GM23338 (cell line): ENCODE measurements at places on chromosomes 2 and 18. TPM values are rescaled to one million over a fixed set of nuclear protein-coding genes. Genes with fewer than 3 reads are reported as not detected.
A peak's percentile ranks its signal among the peaks of the same experiment; 100 is the strongest.

DNA sequence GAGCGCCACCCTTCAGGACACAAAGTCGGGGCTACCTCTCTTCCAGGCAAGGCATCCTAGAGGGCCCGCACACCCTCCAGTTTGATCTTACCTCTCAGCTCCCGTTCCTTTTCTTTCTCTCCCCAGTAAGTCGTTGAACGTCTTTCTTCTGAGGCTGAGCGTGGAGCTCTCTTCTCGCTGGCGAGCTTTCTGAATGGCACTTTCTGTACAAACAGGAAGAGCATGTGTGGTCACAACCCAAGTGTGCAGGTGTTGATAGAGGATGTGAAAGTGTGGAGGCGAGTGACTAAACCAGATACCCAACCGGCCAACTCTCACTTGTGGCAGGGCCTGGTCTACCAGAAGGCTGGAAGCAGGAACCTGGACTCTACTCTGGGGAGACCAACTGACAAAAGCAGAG is at the start of gene AFF3:
AFF3 (minus strand) TSS at position 198 of the 400 bp plus-strand sequence. CDS start 38,136 bp downstream, outside the sequence.
- H3K4me3 ChIP-seq = no peak within 1 kb of the TSS
- no peak within 1 kb of the TSS for H3K27ac ChIP-seq
- no peaks in the 10 kb centered on the region for H3K36me3 ChIP-seq
- no peak for DNase-seq

DNA sequence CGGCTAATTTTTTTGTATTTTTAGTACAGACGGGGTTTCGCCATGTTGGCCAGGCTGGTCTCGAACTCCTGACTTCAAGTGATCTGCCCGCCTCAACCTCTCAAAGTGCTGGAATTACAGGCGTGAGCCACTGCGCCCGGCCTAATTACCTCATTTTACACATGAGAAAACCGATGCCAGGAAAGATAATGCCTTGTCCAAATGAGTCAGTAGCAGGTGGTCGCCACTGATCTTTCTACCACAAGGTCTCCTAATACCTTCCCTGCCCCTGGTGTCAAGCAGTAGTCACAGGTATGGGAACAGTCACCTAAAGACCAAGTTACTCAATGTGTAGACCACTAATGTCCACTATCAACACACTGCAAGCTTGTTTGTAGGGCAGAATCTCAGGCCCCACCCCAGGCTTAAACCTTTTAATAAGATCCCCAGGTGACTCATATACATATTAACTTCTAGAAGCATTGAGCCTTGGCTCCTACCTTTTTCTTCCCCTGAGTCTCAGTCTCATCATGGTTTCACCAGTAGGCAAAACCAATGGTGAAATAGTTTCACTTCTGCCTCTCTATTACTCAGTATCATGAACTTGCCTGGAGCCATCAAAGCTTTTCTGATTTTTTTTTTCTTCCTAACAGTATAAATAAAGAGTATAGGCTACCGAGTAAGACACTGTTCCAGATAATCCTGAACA is 6.9 kb upstream of the EPB41L5 start:
- no peaks in the 10 kb centered on the region; the same call in 1 of the 2 replicates for H3K27me3 ChIP-seq
- no peaks in the 10 kb centered on the region for H3K36me3 ChIP-seq
- H3K4me3 ChIP-seq = no peak overlapping the region
- no peak overlapping the region for H3K27ac ChIP-seq
- DNase-seq = no peak

- no peak overlapping the region for H3K4me3 ChIP-seq
- no peaks in the 10 kb centered on the region for H3K27me3 ChIP-seq
- no peak overlapping the region for H3K27ac ChIP-seq
- DNase-seq = no peak
- no peaks in the 10 kb centered on the region for H3K4me1 ChIP-seq
These were observed 57.8 kb downstream of the GALNT1 start for GRCh38 chr18:35639296-35639695.

DNA sequence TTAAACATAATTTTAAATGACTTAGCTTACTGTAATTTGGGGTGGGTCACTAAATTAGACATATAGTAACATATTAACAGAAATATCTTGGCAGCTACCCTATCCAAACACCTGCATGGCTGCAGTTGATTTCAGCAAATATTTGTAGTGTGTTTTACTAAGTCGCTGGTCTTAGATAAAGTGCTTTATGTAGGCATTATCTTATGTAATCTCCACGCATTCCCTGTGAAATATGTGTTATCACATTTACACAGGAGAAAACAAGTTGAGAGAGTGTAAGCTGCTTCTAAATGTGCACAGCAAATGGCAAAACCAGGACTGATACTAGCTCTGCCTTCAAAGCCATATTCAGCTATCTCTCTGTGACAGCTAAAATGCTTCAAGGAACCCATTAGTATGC is 72.0 kb downstream of the NYAP2 start:
- H3K36me3 ChIP-seq = no peaks in the 10 kb centered on the region
- H3K27me3 ChIP-seq = no peaks in the 10 kb centered on the region; the same call in 1 of the 2 replicates
- no peak for DNase-seq
- no peak overlapping the region for H3K27ac ChIP-seq

- peak; percentile 60 for DNase-seq
- no peak overlapping the region for H3K27ac ChIP-seq
- peaks cover 7% of the 10 kb centered on the region; the same call in 1 of the 2 replicates for H3K4me1 ChIP-seq
- peaks cover 40% of the 10 kb centered on the region for H3K27me3 ChIP-seq
- peak overlapping the region; percentile 74 for H3K4me3 ChIP-seq
These were observed 491 bp downstream of the ALK start for GRCh38 chr2:29920631-29921559.

- H3K4me1 ChIP-seq = no peaks in the 10 kb centered on the region
- no peak overlapping the region for H3K4me3 ChIP-seq
- no peaks in the 10 kb centered on the region for H3K27me3 ChIP-seq
These were observed 83.7 kb upstream of the RND3 start for GRCh38 chr2:150571121-150571520.

DNA sequence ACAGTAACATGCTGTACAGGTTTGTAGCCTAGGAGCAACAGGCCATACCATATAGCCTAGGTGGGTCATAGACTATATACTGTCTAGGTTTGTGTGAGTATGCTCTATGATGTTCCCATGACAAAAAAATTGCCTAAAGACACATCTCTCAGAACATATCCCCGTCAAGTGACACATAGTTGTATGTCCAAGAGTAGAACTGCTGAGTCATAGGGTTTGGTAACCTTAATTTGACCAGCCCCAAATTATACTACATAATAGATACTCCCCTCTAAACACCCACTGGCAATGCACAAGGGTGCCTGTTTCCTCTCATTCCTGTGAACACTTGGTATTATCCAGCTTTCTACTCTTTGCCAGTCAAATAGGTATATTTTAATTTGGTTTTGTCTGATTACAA is 161.6 kb downstream of the LCLAT1 start:
- no peaks in the 10 kb centered on the region for H3K27me3 ChIP-seq
- H3K27ac ChIP-seq = no peak overlapping the region
- no peaks in the 10 kb centered on the region for H3K36me3 ChIP-seq
- peaks cover 42% of the 10 kb centered on the region for H3K4me1 ChIP-seq

GRCh38 chr18:23635283-23636070 is 27.2 kb downstream of the ANKRD29 start:
- H3K36me3 ChIP-seq = no peaks in the 10 kb centered on the region
- H3K4me3 ChIP-seq = no peak overlapping the region
- no peak overlapping the region for H3K27ac ChIP-seq
- H3K27me3 ChIP-seq = no peaks in the 10 kb centered on the region
- H3K4me1 ChIP-seq = no peaks in the 10 kb centered on the region

GRCh38 chr2:118112771-118113334 is 24.6 kb downstream of the INSIG2 start:
- 0 out of 2 replicates have a peak, but pooled peaks cover 5% of the 10 kb centered on the region for H3K4me1 ChIP-seq
- no peaks in the 10 kb centered on the region for H3K27me3 ChIP-seq
- H3K27ac ChIP-seq = no peak overlapping the region

DNA sequence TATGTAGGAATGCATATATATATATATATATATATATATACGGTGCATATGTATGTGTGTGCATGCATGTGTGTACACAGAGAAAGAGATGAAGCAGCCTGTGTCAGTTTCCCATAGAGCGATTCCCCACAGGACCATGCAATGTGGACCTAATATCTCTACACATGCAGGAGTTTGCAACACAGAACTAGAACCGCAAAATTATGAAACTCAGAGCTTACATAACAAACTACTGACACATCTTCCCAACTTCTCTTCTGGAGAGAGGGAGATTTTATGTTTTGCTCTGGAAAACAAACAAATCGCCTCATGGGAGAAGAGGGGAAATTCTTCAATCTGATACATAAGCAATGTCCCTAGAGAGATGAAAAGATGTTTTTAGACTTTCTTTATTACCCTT is 377.2 kb downstream of the LRATD1 start:
- DNase-seq = no peak
- no peak overlapping the region for H3K27ac ChIP-seq
- H3K4me1 ChIP-seq = no peaks in the 10 kb centered on the region
- H3K27me3 ChIP-seq = no peaks in the 10 kb centered on the region
- H3K4me3 ChIP-seq = no peak overlapping the region

The POMC gene
- total RNA-seq = 7.8 and 12.3 TPM in 2 replicates

GRCh38 chr2:109679626-109680025 is 65.5 kb downstream of the SOWAHC start:
- no peaks in the 10 kb centered on the region for H3K27me3 ChIP-seq
- no peaks in the 10 kb centered on the region for H3K4me1 ChIP-seq
- no peak overlapping the region for H3K27ac ChIP-seq

DNA sequence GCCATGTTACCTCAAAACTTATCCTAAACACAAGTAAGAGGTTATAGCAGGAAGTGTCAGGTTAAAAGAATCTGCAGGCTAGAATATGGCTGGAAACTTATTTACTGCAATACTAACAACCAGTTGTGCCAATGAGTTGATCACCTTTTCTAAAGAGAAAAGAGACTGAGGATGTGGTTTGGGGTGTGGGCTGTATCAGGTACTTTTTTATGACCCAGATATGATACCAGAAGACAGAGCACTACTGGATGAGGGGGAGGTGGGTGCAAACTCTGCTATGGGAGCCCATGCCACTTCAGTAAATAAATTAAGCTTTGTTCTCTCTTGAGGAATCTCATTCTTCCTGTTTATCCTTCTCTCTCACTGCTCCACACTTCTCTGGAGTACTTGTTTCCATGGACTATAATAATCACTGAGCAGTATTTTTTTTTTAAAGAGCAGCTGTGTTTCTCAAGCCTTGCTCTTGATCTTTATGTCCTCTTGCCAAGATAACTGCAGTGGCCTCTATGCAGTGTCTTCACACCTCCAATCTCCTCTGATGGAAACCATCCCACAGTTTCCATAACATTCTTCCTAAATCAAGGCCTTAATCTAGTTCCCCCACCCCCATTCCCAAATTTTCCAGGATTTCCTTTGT is 51.2 kb upstream of the NOSTRIN start:
- no peak overlapping the region for H3K4me3 ChIP-seq
- DNase-seq = no peak
- H3K27ac ChIP-seq = no peak overlapping the region
- H3K4me1 ChIP-seq = peaks cover 13% of the 10 kb centered on the region
- no peaks in the 10 kb centered on the region for H3K36me3 ChIP-seq
- no peaks in the 10 kb centered on the region for H3K27me3 ChIP-seq

- no peaks in the 10 kb centered on the region for H3K27me3 ChIP-seq
- DNase-seq = no peak
- H3K27ac ChIP-seq = no peak overlapping the region
- no peak overlapping the region for H3K4me3 ChIP-seq
These were observed 78.9 kb upstream of the TXNDC2 start for GRCh38 chr18:9806905-9807304.

GRCh38 chr2:133458280-133458679 is 110.0 kb downstream of the NCKAP5 start:
- no peaks in the 10 kb centered on the region for H3K27me3 ChIP-seq
- DNase-seq = no peak
- no peaks in the 10 kb centered on the region for H3K4me1 ChIP-seq
- H3K36me3 ChIP-seq = no peaks in the 10 kb centered on the region

DNA sequence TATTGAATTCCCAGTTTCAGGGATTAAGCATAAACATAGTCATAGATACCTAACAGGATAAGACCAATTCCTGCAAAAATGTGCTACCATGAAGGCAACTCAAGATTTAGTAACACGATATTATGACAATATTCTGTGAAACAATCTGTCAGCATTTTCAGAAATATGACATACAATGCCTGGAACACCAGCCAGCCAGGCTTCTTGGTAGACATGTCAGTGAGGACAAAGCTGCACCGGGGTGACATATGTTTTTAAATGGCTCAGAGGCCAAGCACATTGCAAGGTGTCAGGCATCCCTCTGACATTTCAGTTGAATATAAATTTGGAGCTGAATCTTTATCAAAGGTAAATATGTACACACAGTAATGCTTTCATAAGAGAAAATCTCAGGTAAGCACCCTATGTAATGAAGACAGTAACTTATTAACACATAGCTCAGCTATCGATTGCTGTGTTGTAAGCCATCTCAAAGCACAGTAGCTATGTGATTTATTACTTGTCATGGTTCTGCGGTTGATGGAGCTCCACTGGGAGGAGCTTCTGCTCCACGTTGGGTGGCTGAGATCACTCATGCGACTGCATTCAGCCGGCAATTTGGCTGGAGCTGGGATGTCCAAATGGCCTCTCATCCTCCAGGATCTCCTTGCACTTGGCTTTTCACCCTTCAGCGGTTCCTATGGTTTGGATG is 31.9 kb upstream of the EML6 start:
- DNase-seq = no peak
- no peaks in the 10 kb centered on the region for H3K27me3 ChIP-seq
- H3K36me3 ChIP-seq = no peaks in the 10 kb centered on the region
- no peak overlapping the region for H3K27ac ChIP-seq

- peaks cover 34% of the 10 kb centered on the region for H3K4me1 ChIP-seq
- peak overlapping the region; percentile 23 for H3K27ac ChIP-seq
- peaks cover 29% of the 10 kb centered on the region for H3K36me3 ChIP-seq
- peak; percentile 70 for DNase-seq
- no peaks in the 10 kb centered on the region for H3K27me3 ChIP-seq
These were observed 15.7 kb downstream of the FAM98A start for GRCh38 chr2:33583194-33583938.

GRCh38 chr2:190512539-190513095 is 21.9 kb downstream of the NEMP2 start:
- no peaks in the 10 kb centered on the region for H3K27me3 ChIP-seq
- no peak for DNase-seq
- H3K36me3 ChIP-seq = no peaks in the 10 kb centered on the region
- H3K4me1 ChIP-seq = no peaks in the 10 kb centered on the region
- H3K27ac ChIP-seq = no peak overlapping the region

DNA sequence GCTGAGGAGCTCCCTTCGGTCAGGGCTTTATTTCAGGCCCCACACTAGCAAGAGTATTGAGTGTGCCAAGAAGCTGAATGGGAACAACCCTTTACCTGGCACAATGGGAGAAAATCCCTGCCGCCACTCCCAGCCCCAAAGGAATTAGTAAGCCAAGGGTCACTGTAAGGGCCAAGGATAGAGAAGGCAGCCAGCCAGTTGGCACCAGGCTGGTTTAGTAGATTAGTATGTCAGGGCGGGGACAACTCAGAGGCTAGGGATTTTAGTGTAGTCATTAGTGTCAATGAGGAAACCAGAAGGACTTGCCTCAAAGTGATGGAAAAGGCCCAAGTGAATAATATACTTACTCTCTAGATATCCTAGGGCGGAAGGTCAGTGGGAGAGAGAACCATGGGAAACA is 34.9 kb upstream of the CYP26B1 start:
- no peaks in the 10 kb centered on the region for H3K27me3 ChIP-seq
- no peaks in the 10 kb centered on the region for H3K36me3 ChIP-seq
- H3K27ac ChIP-seq = no peak overlapping the region
- DNase-seq = no peak
- H3K4me3 ChIP-seq = no peak overlapping the region
- H3K4me1 ChIP-seq = no peaks in the 10 kb centered on the region

The UGT1A8 gene
- total RNA-seq = 0.45 TPM in 1 of 2 replicates, not detected in the other
